ENCODE measurements at places on chromosomes 6 and 20.
A peak's percentile ranks its signal among the peaks of the same experiment; 100 is the strongest.

DNA sequence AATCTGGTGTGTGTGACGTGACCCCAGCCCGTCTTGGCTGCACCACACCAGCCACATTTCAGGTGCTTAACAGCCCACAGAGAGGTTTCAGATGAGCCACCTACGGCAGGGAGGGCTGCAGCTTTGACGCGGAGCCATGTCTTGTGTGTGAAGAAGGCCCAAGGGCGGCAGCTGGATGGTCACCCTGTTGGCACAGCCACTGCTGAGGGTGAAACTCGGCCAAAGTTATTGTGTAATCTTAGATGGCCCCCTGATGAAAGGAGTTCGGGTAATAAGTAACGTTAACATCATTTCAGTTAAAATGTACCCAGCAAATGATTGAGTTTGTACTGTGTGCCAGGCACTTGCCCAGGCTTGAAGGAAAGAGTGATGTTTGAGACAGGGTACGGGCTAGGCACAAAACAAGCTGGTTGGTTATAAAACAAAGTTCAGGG is 97.2 kb downstream of the SSR1 start:
- peak; percentile 24 for DNase-seq

- DNase-seq, result no peak
Observed at GRCh38 chr20:32569380-32570305, 15.5 kb downstream of the NOL4L start.

DNA sequence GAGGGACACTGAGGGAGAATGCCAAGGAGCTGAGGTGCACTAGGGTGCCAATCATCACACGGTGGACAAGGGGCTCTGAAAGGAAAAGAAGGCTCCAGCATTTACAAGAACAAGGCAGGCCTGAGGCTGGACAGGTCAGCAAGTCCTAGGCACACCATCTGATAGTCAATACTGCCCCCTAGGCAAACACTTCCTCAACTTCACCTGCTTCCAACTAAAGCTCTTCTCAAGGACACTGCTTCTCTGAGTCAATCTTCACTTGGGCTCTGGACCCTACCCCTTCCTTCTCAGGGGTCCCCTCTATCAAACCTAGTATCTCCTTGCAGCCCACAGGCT is 37.7 kb upstream of the SLC4A11 start:
- no peak for DNase-seq

- DNase-seq, result no peak
Observed at GRCh38 chr6:1081551-1082284, 230.2 kb upstream of the FOXQ1 start.

GRCh38 chr20:62997417-62998035 is 9.2 kb downstream of the BHLHE23 start:
- DNase-seq, result no peak

GRCh38 chr6:162705736-162706135 is 21.8 kb downstream of the PRKN start:
- DNase-seq, result no peak
